ENCODE measurements at places on chromosomes 1 and 21.

DNA sequence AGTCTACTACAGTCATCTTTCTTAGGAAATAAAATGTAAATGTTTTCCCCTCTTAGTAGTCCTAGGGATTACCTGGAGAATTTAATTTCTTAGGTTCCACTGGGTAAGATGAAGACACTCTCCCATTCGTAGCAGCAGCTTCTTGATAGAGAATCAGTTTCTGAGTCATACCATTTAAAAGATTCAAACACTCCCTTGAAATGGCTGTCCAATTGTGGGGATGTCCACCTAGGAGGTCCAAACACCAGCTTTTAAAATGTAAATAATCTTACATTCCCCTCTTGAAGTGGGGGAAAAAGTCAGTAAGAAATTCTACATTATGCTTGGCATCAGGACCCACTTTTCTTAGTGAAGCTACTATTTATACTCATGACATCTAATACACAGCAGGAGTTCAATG lies 37.5 kb downstream of the NDC1 start:
- DNase-seq = no peak

DNA sequence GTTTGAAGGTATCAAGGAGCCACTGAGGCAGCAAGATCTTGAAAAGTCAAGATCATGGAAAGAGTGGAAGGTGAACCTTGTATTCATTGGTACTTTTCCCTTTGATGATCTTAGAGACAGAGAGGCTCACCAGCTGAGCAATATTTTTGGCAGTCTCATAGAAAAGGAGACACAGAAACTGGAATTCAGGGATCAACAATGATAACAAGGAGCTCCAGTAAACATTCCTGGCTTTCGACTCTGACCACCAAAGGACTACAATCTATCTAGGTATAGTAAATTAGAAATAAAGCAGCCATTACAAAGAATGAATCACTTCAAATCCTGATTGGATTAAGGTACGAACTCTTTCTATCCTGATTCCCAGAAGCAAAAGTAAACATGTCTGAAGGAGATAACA lies 615.4 kb downstream of the KIF26B start:
- no peak for DNase-seq

- DNase-seq = no peak
These were observed 30.5 kb downstream of the LRRC3 start for GRCh38 chr21:44485796-44486195.

DNA sequence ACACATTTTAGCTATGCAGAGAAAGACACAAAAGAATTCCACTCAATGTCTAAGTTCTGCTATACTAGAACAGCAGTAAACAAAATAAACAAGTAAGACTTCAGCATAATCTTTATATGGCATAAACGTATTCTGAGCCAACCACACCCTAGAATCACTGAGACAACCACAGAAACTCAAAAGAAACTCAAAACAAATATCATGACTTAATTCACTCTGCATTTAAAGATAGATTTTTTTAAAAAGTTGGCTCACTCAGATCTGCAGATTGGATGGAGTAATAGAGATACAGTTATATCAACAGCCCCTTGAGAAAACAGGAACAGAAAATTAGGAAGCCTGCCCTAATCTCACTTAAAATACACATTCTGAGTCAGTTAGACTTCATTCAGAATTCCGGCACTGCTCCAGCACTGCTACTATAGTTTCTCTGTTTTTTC lies 95.0 kb downstream of the COL24A1 start:
- DNase-seq = no peak

GRCh38 chr1:155897746-155898145 lies 13.4 kb downstream of the RIT1 start:
- DNase-seq = no peak

GRCh38 chr21:44293551-44294231 lies 6.2 kb upstream of the PFKL start:
- no peak for DNase-seq

GRCh38 chr21:17270229-17270628 lies 242.6 kb upstream of the CXADR start:
- DNase-seq = peak; percentile 45

- peak; percentile 33 for DNase-seq
These were observed 27.0 kb downstream of the ANKRD13C start for GRCh38 chr1:70327306-70328076.

GRCh38 chr21:31872452-31873274 lies at the start of gene HUNK:
TSS of gene HUNK (plus strand) at chr21:31873020. CDS start at chr21:31873675, 655 bp downstream.
- peak; percentile 62 for DNase-seq

GRCh38 chr1:113860891-113861290 lies 10.6 kb downstream of the PTPN22 start:
- DNase-seq = peak; percentile 61

- DNase-seq = no peak
These were observed 87.0 kb downstream of the RGS7 start for GRCh38 chr1:241270016-241270415.

GRCh38 chr1:32651461-32652073 lies 559 bp downstream of the RBBP4 start:
- no peak for DNase-seq

DNA sequence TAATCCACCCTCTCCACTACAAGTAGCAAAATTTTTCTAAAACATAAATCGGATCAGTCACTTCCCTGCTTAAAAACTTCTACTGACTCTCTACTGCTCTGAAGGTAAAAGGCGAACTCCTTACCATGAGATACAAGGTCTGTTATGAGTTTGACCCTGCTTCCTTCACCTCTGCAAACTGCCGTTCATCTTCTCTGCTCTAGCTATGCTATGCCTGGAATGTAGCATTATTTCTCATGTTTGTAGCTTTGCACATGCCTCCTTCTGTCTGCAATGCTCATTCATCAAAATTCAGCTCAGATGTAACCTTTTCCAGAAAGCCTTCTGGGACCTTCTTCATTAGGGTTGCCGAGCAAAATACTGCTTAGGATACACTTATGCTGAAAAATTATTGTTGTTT lies 30.8 kb downstream of the RPL5 start:
- no peak for DNase-seq

DNA sequence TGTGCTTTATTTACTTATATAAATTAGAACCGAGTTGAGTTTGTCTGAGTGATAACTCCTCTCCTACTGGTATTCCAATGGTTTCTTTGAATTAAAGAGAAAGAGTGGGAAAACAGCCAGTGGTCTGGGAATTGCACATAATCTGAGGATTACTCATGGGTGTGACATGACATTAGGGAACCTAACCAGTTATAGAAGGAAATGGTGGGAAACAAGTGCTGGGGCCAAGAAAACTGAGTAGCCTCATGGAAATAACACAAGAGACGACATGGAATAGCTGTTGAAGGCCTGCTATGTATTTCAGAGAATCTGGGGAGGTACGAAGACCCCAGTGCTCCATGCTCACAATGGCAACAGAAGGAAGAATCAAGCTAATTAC lies 41.8 kb upstream of the LRRC52 start:
- peak; percentile 25 for DNase-seq

- peak; percentile 91 for DNase-seq
These were observed 17.6 kb downstream of the RIT1 start for GRCh38 chr1:155893389-155894142.

DNA sequence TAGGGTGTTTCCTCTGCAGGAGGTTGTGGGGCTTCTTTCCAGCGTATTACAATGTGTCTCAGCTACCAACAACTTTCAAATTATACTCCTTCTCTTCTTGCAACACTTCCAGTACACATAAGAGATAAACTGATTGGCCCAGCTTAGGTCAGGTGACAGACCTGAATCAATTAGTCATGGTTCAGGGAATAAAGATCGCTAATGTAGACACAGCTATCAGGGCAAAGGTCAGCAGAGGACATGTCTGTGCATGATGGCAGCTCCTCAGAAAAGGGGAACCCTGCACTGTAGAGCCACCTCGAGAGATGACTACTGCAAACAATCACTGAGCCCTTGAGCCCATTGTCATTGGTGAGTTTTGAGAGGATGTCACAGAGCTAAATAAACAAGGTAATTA lies 36.8 kb upstream of the PKN2 start:
- DNase-seq = no peak

Measured in kidney tubule cell (primary cell).